ENCODE measurements at places on chromosomes 12 and 14.

DNA sequence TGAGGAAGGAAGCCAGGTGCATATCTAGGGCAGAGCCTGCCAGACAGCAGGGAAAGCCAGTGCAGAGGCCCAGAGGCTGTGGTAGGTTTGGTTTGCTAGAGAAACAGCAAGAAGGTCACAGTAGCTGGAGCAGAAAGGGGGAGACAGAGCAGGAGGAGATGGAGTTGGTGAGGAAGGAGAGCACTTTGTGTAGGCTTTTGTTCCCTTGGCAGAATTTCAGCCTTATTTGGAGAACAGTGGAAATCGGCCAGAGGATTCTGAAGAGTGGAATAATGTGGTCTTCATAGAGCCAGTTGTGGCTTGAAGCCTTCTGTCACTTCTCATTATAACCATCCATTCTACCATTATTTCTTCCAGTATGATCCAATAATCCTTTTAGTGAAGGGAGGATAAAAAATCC is 212.9 kb upstream of the FAR2 start:
- no peak for DNase-seq

DNA sequence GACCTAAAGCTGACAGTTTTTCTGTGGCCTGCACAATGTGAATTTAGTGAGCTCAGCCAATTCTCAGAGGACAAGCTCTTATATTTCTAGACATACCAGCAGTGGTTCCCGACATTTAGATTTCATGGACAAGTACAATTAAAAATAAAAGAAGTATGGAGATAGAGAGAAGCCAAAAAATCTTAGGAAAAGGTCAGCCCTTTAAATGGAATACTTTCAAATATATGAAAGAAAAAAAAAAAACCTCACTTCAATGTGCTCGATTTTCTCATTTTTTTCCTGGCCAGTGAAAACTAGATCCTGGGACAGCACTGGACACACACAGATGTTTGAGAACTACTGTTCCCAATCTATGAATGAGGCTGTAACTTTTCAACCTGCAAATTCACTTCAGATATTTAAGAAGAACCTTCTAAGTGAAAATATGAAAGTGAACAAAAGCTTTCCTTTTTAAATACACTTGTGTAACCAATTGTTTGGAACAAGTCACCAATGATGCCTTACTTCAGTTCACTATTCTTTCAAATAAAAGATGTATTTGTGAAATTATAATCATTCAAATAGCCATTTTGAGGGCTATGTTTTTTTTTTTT is 109.4 kb downstream of the SLC38A1 start:
- no peak for DNase-seq

GRCh38 chr14:71117839-71118743 is 210.8 kb downstream of the PCNX1 start:
- DNase-seq, result no peak

GRCh38 chr12:21975293-21975692 is 34.1 kb upstream of the ABCC9 start:
- DNase-seq, result no peak

DNA sequence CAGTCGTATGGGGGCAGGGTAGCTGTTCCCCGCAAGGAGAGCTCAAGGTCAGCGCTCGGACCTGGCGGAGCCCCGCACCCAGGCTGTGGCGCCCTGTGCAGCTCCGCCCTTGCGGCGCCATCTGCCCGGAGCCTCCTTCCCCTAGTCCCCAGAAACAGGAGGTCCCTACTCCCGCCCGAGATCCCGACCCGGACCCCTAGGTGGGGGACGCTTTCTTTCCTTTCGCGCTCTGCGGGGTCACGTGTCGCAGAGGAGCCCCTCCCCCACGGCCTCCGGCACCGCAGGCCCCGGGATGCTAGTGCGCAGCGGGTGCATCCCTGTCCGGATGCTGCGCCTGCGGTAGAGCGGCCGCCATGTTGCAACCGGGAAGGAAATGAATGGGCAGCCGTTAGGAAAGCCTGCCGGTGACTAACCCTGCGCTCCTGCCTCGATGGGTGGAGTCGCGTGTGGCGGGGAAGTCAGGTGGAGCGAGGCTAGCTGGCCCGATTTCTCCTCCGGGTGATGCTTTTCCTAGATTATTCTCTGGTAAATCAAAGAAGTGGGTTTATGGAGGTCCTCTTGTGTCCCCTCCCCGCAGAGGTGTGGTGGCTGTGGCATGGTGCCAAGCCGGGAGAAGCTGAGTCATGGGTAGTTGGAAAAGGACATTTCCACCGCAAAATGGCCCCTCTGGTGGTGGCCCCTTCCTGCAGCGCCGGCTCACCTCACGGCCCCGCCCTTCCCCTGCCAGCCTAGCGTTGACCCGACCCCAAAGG is 804 bp downstream of the GAPDH start:
- DNase-seq, result peak; percentile 87

DNA sequence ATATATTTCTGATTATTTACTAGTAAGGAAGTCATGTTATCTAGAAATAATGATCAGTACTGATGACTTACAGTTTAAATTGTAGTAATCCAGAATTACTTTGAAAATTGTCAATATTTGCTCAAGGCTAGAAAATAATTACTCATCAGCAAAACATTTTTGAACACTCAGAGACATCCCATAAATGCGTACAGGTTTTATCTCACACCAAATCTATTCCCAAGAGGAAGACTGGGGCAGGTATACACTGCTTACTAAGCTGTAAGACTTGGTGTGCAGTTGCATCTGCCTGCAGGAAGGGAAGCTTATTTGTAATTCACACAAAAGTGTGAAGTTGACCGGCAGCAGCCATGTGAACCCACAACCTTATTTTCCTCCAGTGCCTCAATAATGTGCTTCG is 146.4 kb downstream of the CCER1 start:
- no peak for DNase-seq

- DNase-seq, result no peak
Measured at GRCh38 chr14:26104717-26105116, 493.1 kb downstream of the NOVA1 start.

- DNase-seq, result no peak
Measured at GRCh38 chr12:53786411-53786810, 34.6 kb upstream of the CISTR start.

GRCh38 chr12:14993117-14993516 is 20.3 kb downstream of the PDE6H start:
- no peak for DNase-seq

GRCh38 chr14:95533391-95533821 is 1.4 kb upstream of the GLRX5 start:
- peak; percentile 94 for DNase-seq

DNA sequence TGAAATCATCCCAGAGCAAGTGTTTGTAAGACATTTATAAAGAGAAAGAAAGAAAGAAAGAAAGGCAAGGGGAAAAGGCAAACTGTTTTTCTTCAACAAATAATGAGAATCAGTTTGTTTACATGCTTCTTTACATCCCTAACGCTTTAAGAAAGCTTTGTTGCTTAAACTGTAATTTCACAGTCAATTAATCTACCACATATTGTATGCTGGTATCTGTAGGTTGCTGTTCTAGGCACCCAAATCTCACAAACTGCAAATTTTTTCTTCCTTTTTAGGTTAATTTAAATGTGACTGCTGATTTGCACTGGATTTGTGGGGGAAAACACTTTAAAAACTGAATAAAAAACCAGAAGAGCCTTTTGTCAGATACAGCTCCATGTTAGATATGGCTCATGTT is 384.2 kb downstream of the ATP23 start:
- no peak for DNase-seq

DNA sequence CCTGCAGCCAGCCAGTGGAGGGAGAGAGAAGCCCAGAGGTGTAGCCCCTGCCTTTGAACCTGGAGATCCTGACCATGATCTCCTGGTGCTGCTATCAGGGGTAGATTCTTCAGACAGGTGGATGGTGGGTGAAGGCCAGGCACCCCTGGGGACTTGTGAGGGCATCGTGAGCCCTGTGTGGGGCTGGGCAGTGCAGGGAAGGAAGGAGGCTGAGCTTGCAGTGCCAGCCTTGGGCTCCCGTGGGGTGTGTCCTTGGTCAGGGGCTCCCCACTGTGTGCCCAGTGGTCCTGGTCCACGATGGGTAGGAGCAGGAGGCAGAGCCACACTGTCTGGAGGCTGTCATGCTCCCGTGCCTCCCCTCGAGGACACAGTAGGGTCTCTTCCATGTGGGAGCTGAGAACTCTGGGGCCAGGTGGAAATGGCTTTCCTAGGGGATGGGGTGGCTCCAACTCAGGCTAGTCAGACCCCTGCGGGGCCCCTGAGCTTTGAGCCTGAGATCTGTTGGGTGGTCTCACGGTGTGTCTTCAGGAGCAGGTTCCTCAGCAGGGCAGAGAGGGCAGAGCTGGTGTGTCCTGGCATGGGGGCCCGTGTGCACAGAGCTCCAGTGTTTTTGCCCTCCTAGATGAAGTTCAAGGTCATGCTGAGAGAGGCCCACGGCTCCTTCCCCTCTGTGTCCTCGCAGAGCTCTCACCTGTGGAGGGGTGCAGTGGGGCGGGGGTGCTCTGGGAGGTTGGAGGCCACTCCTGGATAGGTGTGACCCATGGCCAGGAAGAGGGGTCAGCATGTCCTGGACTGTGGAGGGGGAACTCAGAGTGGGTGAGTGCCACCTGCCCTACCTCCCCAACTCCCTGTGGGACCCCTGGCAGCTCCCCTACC is 25.0 kb downstream of the RTL1 start:
- DNase-seq, result no peak

DNA sequence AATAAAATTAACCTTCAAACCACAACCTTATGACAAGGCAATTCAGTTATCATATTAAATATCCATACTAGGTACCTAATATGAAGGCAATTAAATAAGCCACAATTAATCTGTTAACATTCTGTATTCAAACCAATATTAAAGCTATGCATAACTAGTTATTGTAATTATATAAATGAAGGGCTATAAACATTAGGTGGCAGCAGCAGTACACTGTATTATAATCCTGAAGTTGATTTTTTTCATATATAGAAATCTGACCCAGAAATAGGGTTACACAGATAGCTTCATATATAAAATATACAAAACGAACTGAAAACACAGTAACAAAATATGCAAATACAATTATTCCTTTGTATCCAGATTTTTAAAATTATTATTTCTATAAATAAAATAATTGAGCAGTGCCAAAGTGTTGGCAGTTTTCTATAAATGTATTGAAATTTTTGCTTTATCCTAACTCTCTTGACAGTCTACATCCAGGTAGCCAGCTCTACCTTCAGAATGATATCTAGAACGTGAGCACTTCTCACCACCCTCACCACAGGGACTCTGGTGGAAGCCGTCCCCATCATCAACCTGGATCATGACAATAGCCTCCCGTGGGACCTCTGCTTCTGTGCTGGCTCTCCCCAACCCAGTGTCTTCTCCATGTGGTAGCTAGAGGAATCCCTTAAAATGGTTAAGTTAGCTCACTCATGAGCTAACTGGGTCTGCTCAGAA is 136.2 kb downstream of the MED13L start:
- no peak for DNase-seq

DNA sequence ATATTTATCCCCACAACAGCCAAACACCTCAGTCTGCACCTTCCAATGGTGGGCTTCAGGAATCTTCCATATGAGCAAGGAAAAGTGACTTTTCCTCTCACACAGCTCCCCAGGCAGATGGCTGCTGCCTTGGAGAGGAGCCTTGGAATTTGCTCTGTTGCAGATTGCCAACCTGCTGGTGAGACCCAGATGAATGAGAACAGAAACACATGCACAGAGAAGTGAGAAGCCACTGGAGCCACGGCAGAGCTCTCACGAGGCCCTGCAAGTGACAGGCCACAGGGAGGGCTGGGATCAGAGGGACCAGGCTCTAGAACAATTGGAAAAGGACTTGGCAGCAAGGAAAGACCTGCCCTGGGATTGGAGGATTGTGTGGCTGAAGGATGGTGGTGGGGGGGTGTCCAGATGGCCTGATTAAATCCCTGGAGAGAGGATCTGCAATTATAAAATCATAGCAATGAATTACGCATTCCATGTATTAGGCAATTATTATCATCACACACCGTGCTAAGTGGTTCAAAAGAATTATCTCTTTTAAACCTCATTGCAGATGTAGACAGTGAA is 84.9 kb upstream of the PWP1 start:
- DNase-seq, result peak; percentile 52

- DNase-seq, result no peak
Measured at GRCh38 chr12:132078190-132078589, 65.9 kb downstream of the DDX51 start.

DNA sequence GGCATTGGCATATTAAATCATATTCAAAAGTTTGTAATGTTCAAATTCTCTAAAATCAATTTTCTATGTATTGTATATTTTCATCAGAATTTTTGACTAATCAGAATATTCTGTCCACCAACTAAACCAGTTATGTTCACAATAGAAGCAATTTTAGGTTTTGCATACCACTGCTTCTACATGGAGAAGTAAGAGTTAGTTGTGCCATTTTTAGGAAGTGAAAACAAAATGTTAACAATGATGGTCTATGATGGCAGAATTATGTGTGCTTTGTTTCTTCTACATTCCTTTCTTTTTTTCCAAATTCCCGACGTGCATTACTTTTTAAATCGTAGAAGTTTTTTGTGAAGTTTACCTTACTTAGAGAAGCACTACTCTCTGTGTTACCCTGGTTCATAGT is 29.5 kb downstream of the ABHD12B start:
- DNase-seq, result no peak

- DNase-seq, result no peak
Measured at GRCh38 chr14:44988694-44989093, 26.7 kb downstream of the TOGARAM1 start.

GRCh38 chr12:117836476-117836875 is 132.3 kb downstream of the KSR2 start:
- DNase-seq, result no peak

DNA sequence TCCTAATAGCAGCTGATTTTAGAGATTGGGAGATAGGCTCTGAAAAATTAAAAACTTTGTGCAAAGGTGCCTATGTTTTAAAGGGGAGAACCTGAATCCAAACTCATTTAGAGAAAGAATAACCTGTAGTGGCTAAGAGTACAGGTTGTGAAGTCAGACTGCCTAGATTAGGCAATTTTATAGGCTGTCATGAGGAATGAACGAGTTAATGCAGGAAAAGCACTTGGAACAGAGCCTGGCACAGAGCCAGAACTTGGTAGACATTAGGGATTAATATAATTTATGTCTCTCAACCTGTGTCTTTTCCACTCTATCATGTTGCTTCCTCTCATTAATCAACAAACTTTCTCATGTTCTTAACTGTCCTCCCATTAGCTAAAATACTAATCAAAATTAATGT is 98.1 kb downstream of the WIF1 start:
- peak; percentile 67 for DNase-seq

- no peak for DNase-seq
Measured at GRCh38 chr12:108483213-108484059, 31.6 kb upstream of the FICD start.

- no peak for DNase-seq
Measured at GRCh38 chr12:131783915-131784541, 44.2 kb upstream of the MMP17 start.
